ENCODE measurements at places on chromosomes 6 and 20.
A peak's percentile ranks its signal among the peaks of the same experiment; 100 is the strongest.

GRCh38 chr6:44128020-44128917 is 915 bp downstream of the TMEM63B start:
- no peak for DNase-seq

DNA sequence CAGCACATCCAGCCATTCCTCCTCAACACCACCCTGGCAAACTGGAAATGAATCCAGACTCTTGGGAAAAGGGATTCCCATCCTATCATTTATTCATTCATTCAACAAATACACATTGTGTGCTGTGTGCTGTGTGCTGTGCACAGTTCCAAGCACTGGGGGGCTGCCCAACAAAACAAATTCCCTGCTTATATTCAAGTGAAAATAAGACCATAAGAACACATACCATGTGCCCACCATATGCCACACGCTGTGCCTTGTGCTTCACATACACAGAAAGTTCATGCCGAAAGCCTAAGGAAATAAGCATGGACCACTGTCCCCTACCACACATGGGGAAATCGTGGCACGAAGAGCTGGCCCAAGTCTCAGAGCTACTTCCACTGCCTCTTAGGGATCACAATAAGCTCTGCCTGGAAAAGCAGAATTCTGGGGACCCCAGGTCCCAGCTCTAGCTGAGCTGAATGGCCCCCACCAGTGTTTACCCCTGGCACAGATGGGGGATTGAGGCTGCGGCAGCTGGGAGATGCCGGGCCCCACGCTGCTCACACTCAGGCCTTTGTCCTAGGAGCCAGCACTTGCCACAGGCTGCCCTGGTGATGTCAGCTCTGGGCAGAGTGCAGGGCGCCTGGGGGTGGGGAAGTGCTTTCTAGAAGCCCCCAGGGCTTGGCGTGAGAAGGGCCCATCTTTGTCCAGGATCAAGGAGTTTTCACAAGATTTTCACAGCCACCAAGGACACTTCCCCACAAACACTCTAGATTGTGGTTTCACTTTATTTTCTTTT is 99.6 kb downstream of the PREX1 start:
- DNase-seq, result peak; percentile 53

DNA sequence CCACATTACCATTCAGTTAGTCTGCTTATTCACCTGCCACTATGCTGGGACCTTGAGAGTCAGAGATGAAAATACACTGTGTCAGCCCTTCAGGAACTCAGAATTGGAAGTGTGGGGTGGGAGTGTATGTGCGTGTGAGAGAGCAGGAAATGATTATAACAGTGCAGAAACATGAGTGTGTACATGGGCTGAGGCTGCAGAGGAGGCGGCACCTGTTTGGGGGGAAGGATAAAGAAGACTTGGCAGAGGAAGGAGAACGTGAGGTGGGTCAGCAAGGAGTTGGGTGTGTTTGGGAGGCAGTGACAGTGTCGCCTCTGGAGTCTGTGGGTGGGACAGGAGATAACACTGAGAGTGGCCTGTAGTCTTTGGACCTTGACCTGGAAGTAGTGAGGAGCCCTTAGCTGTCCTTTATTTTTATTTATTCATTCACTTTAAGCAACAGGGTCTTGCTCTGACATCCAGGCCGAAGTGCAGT is 3.1 kb downstream of the CHMP4B start:
- no peak for DNase-seq

DNA sequence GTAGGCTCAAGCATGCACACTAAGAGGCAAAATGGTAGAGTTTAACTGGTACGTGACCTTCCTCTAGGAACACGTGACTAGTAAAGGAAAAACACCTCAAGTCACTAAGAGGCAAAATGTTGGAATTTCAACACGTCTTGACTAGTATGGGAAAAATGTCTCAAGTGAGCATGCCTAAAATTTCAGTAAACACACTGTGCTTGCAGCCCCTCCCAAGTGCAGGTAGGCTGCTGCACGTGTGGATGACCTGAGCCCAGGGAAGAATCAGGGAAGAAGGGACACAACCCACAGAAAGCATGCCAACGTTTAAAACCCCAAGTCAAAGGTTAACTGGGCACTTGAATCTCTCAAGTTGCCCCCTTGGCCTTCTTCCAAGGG is 162.2 kb downstream of the TENT5A start:
- no peak for DNase-seq

- no peak for DNase-seq
These were observed 255.3 kb upstream of the POU3F2 start for GRCh38 chr6:98579079-98579478.

DNA sequence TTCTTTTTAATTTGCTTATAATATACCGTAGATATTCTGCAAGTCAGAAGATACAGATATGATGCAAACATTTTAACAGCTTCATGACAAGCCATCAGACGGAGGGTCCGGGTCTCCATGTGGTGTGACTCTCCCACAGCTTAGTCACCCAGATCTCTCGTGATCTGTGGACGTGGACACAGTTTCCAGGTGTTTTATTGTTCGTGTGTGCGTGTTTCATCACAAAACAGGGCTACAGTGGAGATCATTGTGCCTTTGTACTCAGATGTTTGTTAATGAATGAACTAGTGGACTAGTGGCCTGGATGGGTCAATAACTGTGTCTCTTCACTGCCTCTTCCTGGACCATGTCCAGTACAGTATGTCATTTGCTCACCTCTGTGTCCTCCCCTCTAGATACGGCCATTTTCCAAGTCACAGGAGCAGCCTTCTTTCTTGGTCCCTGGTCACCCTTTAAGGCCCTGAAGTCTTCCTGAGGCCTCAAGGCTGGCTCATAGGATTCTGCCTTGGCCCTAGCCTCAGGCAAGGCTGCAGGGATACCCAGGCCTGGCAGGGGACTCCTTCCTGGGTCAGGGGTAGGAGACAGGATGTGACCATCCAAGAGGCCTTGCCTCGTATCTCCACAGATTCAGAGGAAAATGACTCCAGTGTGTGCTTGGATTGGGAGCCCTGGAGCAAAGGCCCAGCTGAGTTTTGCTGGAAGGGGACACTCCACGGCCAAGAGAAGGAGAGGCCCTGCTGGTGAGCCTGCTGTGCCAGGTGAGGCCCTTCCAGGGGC is 4.6 kb downstream of the ADIG start:
- DNase-seq, result no peak
